Stimulated activated CD4-positive, alpha-beta T cell treated with anti-CD3 and anti-CD28 coated beads, Interleukin-2, amount 100 ng/mL, for 24 hours (primary cell): ENCODE measurements at places on chromosomes 5 and 9.

GRCh38 chr5:161687316-161687715, 1.8 kb downstream of the GABRA6 start:
- no peak for DNase-seq

GRCh38 chr9:126556560-126557250, 57.0 kb upstream of the LMX1B start:
- DNase-seq = no peak

- no peak for DNase-seq
Observed at GRCh38 chr5:143229426-143229895, 174.0 kb downstream of the NR3C1 start.

GRCh38 chr5:171336521-171337209, 27.6 kb downstream of the TLX3 start:
- DNase-seq = no peak

DNA sequence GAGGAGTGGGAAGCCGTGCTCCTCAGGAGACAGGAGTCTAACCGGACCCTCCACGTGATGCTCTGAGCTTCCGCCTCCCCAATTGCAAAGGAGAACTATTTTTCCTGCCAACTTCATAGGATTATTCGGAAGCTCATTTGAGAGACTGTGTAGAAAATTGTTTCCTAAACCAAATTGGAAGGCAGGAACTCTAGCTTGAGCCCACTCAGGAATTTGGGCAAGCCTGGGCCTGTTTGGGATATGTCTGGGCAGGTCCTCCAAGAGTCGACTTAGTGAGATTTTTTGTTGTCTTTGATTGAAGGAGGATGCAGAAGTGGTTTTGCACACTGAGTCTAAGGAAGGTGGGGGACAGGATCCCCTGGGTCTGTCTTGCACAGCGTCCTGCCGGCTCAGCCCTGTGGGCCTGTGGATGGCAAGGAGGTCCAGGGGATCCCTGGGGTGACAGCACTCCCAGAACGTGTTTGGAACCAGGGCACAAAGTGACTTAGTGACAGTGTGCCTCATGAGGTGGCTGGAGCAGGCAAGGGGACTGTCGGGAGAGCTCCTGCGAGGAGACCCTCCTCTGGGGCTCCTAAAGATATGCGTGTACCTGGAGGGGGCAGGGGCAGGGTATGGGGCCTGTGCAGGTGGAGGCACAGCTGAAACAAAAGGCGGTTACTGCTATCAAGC, 283.3 kb downstream of the NSG2 start:
- no peak for DNase-seq

DNA sequence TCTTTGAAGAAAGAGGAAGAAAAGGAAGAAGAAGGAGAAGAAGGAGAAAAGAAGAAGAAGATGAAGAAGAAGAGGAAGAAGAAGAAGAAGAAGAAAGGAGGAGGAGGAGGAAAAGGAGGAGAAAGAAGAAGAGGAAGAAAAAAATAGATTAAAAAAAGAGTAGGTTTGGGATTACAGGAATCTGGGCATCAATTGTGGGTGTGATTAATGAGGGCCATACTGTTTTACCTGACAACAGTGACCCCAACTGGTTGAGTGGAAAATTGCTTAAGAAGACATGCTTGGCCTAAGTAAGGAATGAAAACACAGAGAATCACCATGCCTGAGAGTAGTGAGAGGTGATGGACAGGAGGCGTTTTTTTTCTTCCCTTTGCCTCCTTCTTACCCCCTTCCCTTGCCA, 114.6 kb downstream of the FAM170A start:
- no peak for DNase-seq

- DNase-seq = no peak
Observed at GRCh38 chr9:31588756-31589155, 795.7 kb upstream of the ACO1 start.

DNA sequence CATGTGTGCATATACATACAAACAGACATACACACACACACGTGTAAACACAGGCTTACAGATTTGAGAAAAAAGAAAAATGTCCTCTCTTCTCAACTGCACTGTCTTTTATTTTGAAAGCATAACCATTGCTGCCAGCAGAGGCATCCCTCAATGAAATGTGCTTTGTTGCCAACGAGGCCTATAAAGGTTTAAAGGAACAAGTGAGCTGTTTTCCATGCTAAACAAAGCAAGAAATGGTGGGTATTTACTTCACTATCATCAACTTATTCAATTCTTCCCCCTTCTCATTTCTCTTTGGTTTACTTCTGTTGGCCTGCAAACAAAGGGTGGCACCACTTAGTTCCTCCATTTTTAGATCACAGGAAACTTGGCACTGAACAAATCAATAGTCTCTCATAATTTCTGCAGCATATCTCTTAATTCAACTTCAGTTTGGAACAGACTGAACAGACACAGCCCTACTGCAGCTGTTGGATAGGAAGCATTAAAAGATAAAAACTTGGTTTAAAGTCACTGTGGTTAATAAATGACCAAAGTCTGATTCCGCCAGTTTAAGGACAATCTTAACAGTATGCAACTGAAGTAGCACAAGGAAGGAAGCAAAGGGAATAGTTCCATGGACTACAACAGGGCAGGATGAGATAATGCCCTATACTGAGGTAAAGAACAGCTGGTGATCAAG, 21.7 kb downstream of the TTC33 start:
- no peak for DNase-seq

DNA sequence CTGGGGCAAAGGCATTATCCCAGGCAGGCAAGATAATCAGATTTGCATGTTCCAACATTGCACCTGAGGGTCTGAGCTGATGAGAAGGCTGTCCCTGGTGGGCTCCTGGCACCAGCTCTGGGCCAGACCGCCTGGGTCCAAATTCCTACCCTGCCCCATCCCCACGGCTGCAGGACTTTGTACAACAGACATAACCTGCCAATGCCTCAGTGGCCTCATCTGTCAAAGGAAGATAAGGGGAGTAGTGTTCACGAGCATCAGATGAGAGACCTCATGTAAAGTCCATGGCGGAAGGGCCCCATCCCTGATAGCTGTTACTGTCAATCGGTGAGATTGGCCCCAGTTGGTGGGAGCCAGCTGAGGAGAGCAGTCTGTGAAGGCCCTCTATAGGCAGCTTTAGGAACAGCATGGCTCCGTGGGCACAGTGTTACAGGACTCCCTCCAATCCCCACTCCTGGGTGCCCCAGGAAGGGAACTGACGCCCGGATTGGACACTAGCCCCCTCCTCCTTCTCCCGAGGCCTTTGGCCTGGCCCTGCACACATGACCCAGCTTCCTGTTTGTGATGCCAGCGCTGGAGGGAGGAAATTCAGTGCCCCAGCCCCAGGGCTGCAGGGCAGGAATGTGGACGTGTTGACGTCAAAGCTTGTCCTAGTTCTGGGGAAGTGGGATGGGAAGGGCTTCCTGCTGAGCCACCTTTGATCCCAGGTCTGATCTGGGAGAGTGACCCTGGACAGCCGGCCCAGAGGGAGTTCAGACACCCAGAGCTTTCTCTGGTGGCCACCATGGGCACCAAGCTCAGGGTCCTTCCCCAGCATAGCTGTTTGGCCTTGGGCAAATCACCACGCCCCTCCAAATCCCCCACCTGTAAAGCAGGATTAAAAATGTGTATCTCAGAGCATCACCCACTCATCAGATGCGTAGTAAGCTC, 56.2 kb downstream of the DUSP1 start:
- peak; percentile 76 for DNase-seq

GRCh38 chr5:139651853-139652787, 4.0 kb downstream of the CXXC5 start:
- DNase-seq = peak; percentile 62

- no peak for DNase-seq
Observed at GRCh38 chr5:79588696-79589095, 23.5 kb upstream of the TENT2 start.

GRCh38 chr5:87936667-87937066, 332.0 kb downstream of the TMEM161B start:
- DNase-seq = no peak

- DNase-seq = no peak
Observed at GRCh38 chr5:168820874-168821273, 241.7 kb upstream of the PANK3 start.

DNA sequence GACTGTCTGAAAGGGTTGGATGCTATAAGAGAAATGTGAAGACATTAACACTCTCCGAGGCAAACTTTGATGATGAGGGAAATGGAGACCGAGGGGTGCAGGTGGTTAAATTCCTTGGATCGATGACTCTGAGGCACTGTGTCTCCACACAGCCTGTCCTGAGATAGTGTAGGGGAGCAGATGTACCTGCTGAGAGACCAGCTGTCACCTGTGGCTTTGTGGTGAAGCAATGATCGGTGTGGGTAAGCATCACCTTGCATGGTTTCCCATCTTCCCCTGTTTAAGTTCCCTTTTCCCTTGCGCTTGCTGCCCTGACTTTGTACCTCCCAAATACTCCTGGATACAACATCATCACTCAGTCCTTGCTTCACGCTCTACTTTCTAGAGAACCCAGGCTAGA, 9.8 kb upstream of the MIER3 start:
- DNase-seq = no peak

- peak; percentile 44 for DNase-seq
Observed at GRCh38 chr5:1011226-1011631, 2.6 kb downstream of the NKD2 start.
